Adrenal gland (tissue), 19 donors: ENCODE measurements at places on chromosomes 4 and X.
A peak's percentile ranks its signal among the peaks of the same experiment; 100 is the strongest.

DNA sequence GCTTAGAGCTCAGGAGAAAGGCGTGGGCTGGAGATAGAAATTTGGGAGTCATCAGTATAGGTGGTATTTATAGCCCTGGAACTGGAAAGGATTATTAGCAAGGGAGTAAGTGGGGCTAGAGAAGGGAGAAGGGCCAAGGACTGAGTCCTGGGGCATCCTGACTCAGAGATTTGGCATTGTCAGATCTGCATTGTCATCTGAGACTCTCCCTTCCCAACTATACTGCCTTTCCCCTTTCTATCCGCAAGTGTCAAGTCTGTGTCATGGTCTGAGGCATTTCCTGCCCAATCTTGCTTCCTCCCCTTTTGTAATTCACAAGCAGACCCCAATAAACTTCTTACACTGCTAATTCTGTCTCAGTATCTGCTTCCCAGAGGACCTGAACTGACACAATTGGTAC is 24.4 kb upstream of the SLC25A43 start:
- no peak for DNase-seq
- H3K27me3 ChIP-seq: peaks cover 16% of the 10 kb centered on the region
- H3K36me3 ChIP-seq: no peaks in the 10 kb centered on the region

DNA sequence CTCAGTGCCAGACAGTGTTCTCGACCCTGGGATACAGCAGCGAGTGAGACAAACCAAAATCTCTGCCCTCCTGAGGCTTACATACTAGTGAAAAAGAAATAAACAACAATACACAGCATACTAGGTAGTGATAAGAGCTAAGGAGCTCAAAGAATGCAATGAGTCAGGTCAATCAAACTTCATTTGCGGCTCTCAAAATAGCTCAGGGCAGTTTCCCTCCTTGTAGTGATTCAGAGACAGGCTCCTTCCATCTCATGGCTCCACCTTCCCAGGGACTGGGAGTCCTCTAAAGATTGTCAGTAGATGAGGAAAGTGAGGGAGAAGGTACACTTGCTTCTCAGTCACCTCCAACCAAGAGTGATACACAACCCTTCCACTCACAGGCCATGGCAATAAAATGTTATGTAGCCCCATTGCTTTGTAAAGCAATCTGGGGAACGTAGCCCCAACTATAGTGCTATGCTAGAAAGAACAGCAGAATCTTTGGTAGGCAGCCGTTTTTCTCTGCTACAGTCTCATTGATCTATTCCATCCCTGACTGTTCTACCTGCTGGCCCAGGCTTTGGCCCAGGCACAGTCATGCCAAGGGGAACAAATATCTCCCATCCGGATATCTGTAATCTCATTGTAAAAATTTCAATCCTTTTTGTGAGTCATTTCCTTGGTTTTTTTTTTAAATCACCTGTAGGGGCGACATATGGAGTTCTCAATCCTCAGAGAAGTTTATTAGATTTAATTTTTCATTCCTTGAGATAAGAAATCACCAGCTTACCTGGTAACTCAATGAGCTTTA is 183.1 kb upstream of the S100G start:
- no peaks in the 10 kb centered on the region for H3K36me3 ChIP-seq
- no peak overlapping the region for H3K27ac ChIP-seq
- peaks cover 5% of the 10 kb centered on the region for H3K27me3 ChIP-seq

DNA sequence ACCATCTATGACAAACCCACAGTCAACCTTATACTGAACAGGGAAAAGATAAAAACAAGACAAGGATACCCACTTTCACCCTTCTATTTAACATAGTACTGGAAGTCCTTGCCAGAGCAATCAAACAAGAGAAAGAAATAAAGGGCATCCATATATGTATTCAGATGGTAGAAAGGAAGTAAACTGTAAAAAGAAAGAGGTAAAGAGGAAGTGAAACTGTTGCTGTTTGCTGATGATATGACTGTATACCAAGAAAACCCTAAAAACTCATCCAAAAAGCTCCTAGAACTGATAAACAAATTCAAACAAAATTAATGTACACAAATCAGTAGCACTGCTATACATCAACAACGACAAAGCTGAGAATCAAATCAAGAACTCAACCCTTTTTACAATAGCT is 538.7 kb upstream of the PABPC4L start:
- H3K4me1 ChIP-seq: no peaks in the 10 kb centered on the region
- H3K36me3 ChIP-seq: no peaks in the 10 kb centered on the region
- H3K4me3 ChIP-seq: no peak overlapping the region
- no peak for DNase-seq
- H3K27ac ChIP-seq: no peak overlapping the region

GRCh38 chrX:150577174-150577573 is 8.8 kb downstream of the MTM1 start:
- no peak overlapping the region for H3K4me3 ChIP-seq
- no peak for DNase-seq
- no peaks in the 10 kb centered on the region for H3K36me3 ChIP-seq
- H3K27ac ChIP-seq: no peak overlapping the region
- H3K27me3 ChIP-seq: no peaks in the 10 kb centered on the region

GRCh38 chr4:121353213-121353612 is 27.6 kb downstream of the QRFPR start:
- no peaks in the 10 kb centered on the region for H3K36me3 ChIP-seq
- H3K4me1 ChIP-seq: no peaks in the 10 kb centered on the region
- no peak overlapping the region for H3K4me3 ChIP-seq

DNA sequence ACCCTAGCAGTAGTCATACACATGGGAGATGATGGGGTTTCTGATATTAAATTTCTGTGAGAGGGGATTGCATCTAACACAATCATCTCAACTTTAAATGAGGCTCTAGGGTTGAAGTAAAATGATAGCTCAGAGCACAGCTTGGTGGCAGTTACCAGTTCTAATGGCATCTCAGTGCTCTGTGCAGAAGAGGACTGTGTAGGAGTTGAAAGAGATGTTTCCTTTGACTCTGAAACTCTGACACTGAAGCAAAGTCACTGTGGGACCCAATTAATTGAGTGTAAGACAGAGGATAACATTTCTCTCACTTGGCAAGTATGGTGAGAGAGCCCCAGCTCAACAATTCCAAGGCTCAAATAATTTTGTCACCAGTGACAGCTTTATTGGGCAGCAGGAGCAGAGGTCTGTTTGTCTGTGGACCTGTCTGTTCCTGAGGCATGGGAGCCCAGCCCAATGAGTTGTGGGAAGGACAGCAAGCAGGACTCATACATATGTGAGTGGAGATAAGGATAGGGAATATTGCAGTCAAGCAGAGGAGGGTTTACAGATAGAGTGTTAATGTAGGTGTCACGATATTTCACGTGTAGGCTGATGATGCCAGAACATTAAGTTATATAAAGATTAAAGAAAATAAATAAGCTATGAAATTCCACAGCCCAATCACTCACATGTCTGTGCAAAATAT is 76.7 kb upstream of the NAF1 start:
- no peaks in the 10 kb centered on the region for H3K4me1 ChIP-seq
- H3K27me3 ChIP-seq: no peaks in the 10 kb centered on the region
- DNase-seq: no peak

DNA sequence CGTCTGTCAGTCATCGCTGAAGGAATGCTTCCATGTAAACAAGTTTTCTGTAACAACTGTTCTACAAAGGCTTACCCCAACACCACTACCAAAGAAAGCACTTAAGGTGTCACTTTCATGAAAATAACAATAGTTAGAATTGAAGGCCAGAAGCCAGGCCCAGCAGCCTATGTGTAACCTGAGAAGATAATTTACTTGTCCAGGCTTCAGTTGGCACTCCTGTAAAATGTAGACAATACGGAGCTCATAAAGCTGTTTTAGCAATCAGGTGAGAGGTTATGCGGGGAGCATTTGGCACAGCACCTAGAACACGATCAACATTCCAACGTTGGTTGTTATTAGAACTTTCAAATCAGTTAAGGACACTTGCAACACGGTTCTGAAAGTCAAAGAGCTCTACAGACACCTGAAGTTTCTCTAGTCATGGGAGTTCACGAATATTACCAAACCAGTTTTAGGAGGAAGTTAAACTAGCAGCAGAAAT is 15.7 kb downstream of the ADGRA3 start:
- H3K4me3 ChIP-seq: no peak overlapping the region
- peaks cover 9% of the 10 kb centered on the region for H3K4me1 ChIP-seq
- H3K36me3 ChIP-seq: no peaks in the 10 kb centered on the region
- no peak overlapping the region for H3K27ac ChIP-seq
- no peaks in the 10 kb centered on the region for H3K27me3 ChIP-seq
- DNase-seq: no peak

DNA sequence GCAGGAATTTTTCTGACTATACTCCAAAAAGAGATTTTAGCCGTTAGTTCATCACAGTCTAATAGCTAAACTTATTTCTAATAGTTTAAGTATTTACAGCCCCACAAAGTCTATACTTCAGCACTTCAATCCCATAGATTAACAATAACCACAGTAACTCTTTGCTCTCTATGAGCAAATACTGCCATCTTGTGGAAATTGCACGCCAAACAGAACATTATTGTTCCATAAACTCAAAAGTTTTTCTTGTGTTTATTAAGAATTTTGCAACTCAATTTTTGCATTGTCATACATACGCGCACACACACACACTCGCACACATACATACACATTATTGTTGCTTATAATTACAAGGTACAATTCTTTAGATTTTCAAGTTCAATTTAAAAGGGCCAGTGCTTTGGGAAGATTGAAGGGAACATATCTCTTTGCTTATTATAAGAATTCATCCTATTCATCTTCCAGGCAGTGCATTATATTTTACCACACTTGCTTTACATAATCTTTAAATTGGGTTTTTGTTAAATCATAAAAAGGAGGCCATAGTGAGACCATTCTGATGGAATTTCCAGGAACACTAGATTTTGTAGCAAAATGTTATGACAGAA is 63.8 kb upstream of the ATOH1 start:
- H3K27ac ChIP-seq: no peak overlapping the region
- no peaks in the 10 kb centered on the region for H3K27me3 ChIP-seq
- H3K36me3 ChIP-seq: no peaks in the 10 kb centered on the region
- H3K4me3 ChIP-seq: no peak overlapping the region

- H3K4me3 ChIP-seq: no peak overlapping the region
- H3K36me3 ChIP-seq: no peaks in the 10 kb centered on the region
- no peaks in the 10 kb centered on the region for H3K4me1 ChIP-seq
- no peak for DNase-seq
Observed at GRCh38 chrX:87299563-87300160, 217.9 kb upstream of the KLHL4 start.

GRCh38 chr4:142485452-142485851 is 360.6 kb downstream of the INPP4B start:
- DNase-seq: no peak
- peaks cover 4% of the 10 kb centered on the region for H3K4me1 ChIP-seq
- H3K4me3 ChIP-seq: no peak overlapping the region

- H3K27ac ChIP-seq: no peak overlapping the region
- H3K36me3 ChIP-seq: no peaks in the 10 kb centered on the region
- H3K4me3 ChIP-seq: no peak overlapping the region
- H3K27me3 ChIP-seq: no peaks in the 10 kb centered on the region
Observed at GRCh38 chr4:66465111-66465510, 794.8 kb upstream of the EPHA5 start.

DNA sequence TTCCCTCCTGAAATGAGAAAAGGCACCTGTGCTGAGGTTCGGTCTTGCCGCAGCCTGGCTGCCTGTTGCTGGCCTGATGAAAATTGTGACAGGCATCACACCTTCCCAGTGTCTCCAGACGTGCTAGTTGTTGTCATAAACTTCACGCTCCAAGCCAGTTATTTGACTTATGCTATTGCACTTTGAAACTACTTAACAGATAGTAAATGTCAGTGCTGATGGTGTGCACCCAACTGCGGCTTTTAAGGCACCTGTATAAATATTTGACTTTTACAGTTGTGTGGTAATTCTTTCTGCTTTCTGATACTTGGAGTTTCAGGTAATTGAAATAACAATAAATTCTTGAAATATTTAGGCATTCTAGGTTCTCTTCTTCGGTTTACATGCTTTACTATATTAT is 1.8 kb downstream of the WWC2 start:
- no peaks in the 10 kb centered on the region for H3K27me3 ChIP-seq
- H3K4me3 ChIP-seq: no peak overlapping the region
- no peaks in the 10 kb centered on the region for H3K36me3 ChIP-seq
- peaks cover 22% of the 10 kb centered on the region for H3K4me1 ChIP-seq
- DNase-seq: no peak

GRCh38 chrX:41265615-41266014 is 68.3 kb upstream of the DDX3X start:
- H3K4me3 ChIP-seq: no peak overlapping the region
- no peaks in the 10 kb centered on the region for H3K4me1 ChIP-seq
- peak; percentile 36 for DNase-seq

GRCh38 chr4:109998867-109999584 is 86.3 kb downstream of the EGF start:
- peak; percentile 16 for DNase-seq
- no peaks in the 10 kb centered on the region for H3K4me1 ChIP-seq
- no peak overlapping the region for H3K4me3 ChIP-seq

DNA sequence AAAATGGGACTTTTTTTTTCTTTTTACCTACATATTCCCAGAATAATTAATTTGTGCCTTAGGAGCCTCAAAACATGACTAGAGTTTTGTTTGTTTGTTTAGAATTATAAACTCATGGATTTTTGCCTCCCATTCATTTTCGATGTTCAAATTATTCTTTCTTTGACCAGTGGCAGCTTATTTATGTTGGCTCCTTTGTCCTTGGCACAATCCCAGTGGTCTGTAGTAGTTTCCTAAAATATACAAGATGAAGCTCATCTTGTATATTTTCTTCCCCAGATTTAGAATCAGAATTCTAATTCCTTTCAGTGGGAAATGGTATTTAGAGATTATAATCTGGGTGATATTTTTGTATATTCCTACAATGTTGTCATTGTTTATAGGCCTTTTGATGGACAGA is 27.2 kb downstream of the DCK start:
- H3K4me3 ChIP-seq: no peak overlapping the region
- DNase-seq: no peak
- H3K27ac ChIP-seq: no peak overlapping the region
- H3K36me3 ChIP-seq: no peaks in the 10 kb centered on the region
- no peaks in the 10 kb centered on the region for H3K4me1 ChIP-seq

GRCh38 chr4:147788791-147789190 is 56.9 kb downstream of the ARHGAP10 start:
- DNase-seq: no peak
- H3K4me3 ChIP-seq: no peak overlapping the region
- no peaks in the 10 kb centered on the region for H3K36me3 ChIP-seq
- H3K27me3 ChIP-seq: no peaks in the 10 kb centered on the region
- H3K4me1 ChIP-seq: no peaks in the 10 kb centered on the region
- no peak overlapping the region for H3K27ac ChIP-seq

GRCh38 chrX:12403474-12404082 is 265.3 kb downstream of the FRMPD4 start:
- no peak for DNase-seq
- no peak overlapping the region for H3K27ac ChIP-seq
- H3K36me3 ChIP-seq: no peaks in the 10 kb centered on the region

GRCh38 chrX:49838374-49838773 is 9.3 kb downstream of the PAGE4 start:
- peak; percentile 25 for DNase-seq
- no peaks in the 10 kb centered on the region for H3K27me3 ChIP-seq
- H3K36me3 ChIP-seq: no peaks in the 10 kb centered on the region
- H3K27ac ChIP-seq: no peak overlapping the region
